ENCODE measurements at places on chromosomes 16 and 17.

GRCh38 chr16:89476811-89477261, 13.5 kb downstream of the ANKRD11 start:
- no peak for DNase-seq

GRCh38 chr16:6446370-6446769, 886.3 kb upstream of the RBFOX1 start:
- DNase-seq: no peak

- no peak for DNase-seq
Observed at GRCh38 chr16:57178196-57178595, 7.6 kb downstream of the PSME3IP1 start.

GRCh38 chr16:69564845-69565670, 708 bp upstream of the NFAT5 start:
- no peak for DNase-seq

DNA sequence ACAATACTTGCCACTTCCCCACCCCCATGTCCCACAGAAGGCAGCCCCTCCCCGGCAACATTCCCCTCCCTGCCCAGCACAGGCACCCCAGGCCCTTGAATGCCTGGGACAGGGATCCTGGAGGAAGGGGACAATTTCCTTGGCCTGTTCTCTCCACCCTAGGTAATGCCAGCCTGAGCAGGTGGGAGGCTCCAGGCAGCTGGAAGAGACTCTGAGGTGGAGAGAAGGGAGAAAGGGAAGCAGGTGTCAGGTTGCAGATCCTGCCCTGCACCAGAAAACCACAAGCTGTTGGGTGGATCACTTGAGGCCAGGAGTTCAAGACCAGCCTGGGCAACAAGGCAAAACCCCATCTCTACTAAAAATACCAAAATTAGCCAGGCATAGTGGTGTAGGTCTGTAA, 8.9 kb downstream of the MPP2 start:
- DNase-seq: no peak

DNA sequence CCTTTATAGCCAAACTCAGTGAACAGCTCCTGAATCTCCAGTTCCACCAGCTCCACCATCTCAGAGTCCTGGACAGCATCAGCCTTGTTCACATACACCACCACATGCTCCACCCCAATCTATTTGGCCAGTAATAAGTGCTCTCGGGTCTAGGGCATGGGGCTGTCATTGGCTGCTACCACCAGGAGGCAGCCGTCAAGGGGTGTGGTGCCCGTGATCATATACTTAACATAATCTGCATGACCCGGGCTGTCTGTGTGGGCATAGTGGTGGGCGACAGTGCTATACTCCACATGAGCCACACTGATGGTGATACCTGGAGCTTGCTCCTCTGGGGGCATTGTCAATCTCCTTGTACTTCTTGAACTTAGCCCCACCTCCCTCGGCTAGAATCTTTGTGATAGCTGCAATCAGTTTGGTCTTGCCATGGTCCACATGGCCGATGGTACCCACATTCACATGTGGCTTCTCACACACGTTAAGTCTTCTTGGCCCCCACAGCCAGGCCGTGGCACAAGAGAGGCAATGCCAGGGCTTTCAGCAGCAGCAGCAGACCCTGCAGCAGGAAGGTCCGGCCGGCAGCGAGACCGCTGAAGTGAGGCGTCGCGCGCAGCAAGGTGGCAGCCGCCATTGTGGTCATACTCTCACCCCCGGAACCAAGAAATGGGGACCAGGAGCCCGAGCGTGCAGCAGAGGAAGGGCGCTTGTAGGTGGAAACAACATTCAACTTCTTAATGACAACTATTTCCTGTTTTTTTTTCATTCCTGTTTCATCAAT, 210.3 kb upstream of the WSB1 start:
- no peak for DNase-seq

DNA sequence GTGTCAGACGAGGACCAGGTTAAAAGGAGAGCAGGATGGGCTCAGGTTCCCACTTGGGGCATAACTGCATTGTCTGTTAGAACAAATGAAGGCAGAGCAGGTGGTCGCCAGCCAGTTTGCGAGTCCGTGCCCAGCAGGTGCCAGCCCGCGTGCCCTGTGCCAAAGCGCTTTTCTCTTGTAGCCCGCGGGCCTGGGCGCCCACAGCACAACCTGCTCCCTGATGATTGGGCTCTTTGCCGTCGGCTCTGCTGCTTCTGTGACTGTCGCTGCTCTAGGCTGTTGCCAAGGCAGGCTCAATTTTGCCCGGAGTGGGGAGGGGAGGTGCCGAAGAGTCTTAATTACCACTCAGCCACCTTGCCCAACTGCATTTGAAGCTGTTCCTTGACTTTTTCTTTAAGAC, 21.1 kb downstream of the KNOP1 start:
- DNase-seq: no peak

- no peak for DNase-seq
Observed at GRCh38 chr16:88779406-88780141, 5.4 kb downstream of the PIEZO1 start.
